Suppressor macrophage treated with lipopolysaccharide for 4 hours (primary cell): ENCODE measurements at places on chromosomes 11 and 22.

- no peak for DNase-seq
These were observed 17.7 kb downstream of the HTR3A start for GRCh38 chr11:113992459-113993110.

DNA sequence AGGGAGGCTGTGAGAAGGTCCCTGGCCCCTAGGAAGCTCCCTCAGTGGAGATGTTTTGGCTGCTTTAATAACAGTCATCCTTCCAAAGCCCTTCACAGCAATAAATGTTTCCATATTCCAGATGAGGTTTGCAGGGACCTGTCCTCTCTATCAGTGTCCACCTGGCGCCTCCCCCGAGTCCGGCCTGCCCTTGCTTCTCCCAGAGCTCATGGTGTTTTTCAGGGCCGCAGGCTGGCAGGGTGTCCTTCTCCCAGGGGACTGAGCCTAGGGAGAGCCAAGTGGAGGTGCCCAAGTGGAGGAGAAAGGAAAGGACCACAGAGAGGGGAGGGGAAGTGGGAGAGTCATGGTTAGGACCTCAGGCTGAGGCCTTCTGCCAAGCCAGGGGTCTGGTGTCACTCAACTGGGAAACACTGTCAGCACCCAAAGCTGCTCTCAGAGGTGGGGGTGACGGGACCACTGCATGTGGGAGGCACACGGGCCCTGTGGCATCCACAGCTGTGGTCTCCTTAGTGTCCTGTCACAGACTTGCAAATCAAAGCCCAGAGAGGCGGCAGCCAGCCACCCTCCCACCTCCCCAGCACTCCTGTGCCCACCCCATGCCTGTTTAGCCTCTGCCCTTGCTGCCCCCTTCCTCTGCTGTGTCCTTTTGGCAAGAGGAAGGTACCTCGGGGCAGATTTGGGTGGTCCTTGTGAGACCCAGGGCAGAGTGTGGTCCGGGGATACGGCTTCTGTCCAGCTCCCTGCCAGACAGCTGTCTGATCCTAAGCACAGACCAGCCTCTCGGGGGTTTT lies 6.4 kb downstream of the DERL3 start:
- DNase-seq = no peak

- no peak for DNase-seq
These were observed 115.6 kb upstream of the B3GAT1 start for GRCh38 chr11:134527382-134528243.

- DNase-seq = no peak
These were observed 6.3 kb downstream of the TNNI2 start for GRCh38 chr11:1845095-1845429.

- DNase-seq = no peak
These were observed 110.8 kb upstream of the TMEM45B start for GRCh38 chr11:129704831-129705230.

GRCh38 chr11:1845561-1846452 lies 7.0 kb downstream of the TNNI2 start:
- DNase-seq = no peak
